NCI-H1694 treated with DMSO at 0.1 percent for 48 hours (cell line): ENCODE measurements at places on chromosomes 7 and 10.

- DNase-seq: no peak
Measured at GRCh38 chr7:143936087-143937009, 1.3 kb downstream of the OR2F2 start.

- peak; percentile 41 for DNase-seq
Measured at GRCh38 chr7:70696201-70696754, 435.7 kb upstream of the GALNT17 start.

GRCh38 chr7:102107474-102108104, 179.1 kb upstream of the SH2B2 start:
- DNase-seq: no peak

- no peak for DNase-seq
Measured at GRCh38 chr10:43380610-43381222, 9.3 kb downstream of the FXYD4 start.

DNA sequence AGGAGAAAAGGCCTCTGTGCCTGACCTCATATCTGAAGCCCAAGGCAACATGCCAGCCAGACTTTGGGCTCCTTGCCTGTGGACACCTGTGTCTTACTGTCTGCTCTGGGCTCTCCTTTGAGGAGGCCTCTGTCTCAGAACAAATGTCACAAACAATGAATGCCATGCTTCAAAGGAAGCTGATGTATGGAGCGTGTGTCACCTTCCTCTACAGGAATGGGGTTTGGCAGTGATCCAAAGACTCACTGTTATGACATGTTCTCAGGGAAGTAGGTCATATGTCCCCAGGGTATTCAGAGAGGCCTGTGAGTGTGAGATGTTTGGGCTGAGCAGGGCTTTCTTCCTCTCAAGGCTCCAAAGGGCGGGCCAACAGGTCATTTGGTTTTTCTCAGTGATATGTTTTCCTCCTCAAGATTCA, 38.4 kb downstream of the PTPRE start:
- no peak for DNase-seq

GRCh38 chr10:99667108-99667751, 7.9 kb downstream of the ENTPD7 start:
- no peak for DNase-seq

DNA sequence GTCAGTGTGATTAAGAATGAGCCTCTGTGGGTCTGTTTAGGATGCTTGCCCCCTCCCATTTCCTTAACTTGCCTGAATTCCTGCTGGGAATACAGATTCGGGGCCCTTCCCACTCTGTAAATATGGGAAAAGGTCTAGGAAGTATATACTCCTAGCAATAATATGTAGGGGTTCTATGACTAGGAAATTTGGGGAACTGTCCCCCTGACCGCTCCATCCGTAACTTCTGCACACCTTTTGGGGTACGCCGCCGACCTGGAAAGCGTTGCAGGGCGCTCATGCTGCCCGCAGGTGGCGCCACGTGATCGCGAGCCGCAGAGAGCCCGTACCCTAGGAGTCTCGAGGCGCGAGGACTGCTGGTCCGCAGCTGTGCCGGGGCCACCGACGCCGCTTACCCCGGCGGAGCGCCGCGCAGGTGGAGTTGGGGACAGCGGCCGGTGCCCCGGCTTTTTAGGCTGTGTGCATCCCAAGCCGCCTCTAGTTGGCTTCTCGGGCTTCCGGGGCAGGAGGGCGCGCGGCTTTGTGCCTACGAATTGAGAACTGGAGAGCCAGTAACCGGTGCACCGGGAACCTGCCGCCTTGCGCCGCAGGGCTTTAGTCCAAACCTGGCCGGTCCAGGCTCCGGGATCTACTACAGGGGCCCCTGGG, 656 bp upstream of the CNNM2 start:
- DNase-seq: peak; percentile 59
